ENCODE measurements at places on chromosomes 5 and 9. TPM values are rescaled to one million over a fixed set of nuclear protein-coding genes. Genes with fewer than 3 reads are reported as not detected.

ZFYVE16 gene
- 35.2 TPM for total RNA-seq

ADAMTS2 gene
- total RNA-seq: 27.1 TPM

HSD17B3 gene
- total RNA-seq: 0.86 TPM

UGCG gene
- total RNA-seq: 21.0 TPM

NIPAL4 gene
- 0.37 TPM for total RNA-seq

MARVELD2 gene
- total RNA-seq: 0.56 TPM

CTXN3 gene
- total RNA-seq: not detected

PHF24 gene
- total RNA-seq: 0.93 TPM

RASEF gene
- 0.37 TPM for total RNA-seq

GARIN3 gene
- not detected for total RNA-seq

ABL1 gene
- 80.5 TPM for total RNA-seq

NR5A1 gene
- 0.14 TPM for total RNA-seq

LPAR1 gene
- 147 TPM for total RNA-seq
